A549 treated with Mapracorat at 1 μM for 4 hours (cell line): ENCODE measurements at places on chromosomes 7 and 10. TPM values are rescaled to one million over a fixed set of nuclear protein-coding genes. Genes with fewer than 3 reads are reported as not detected.

PLEKHS1 gene
- total RNA-seq: 0.04 to 0.06 TPM (median 0.05 TPM) in 3 of 5 replicates, not detected in the others

EN2 gene
- total RNA-seq: 0.54 to 1.1 TPM (median 0.86 TPM) in 5 replicates

COBL gene
- total RNA-seq: 3.8 to 5.2 TPM (median 4.2 TPM) in 5 replicates

SH2D4B gene
- 0.05 to 0.09 TPM (median 0.07 TPM) in 3 of 5 replicates, not detected in the others for total RNA-seq

TMUB1 gene
- 38.5 to 59.2 TPM (median 55.5 TPM) in 5 replicates for total RNA-seq

SFRP4 gene
- total RNA-seq: 3.2 to 5.3 TPM (median 3.7 TPM) in 5 replicates

ZNF722 gene
- total RNA-seq: not detected in 5 replicates

COL28A1 gene
- 0.45 to 0.98 TPM (median 0.65 TPM) in 5 replicates for total RNA-seq

PRKAG2 gene
- 40.9 to 50.1 TPM (median 44.5 TPM) in 5 replicates for total RNA-seq

SPAM1 gene
- not detected in 5 replicates for total RNA-seq

PON1 gene
- total RNA-seq: 0.75 to 1.6 TPM (median 1.0 TPM) in 5 replicates

CALHM3 gene
- 0.17 to 0.53 TPM (median 0.30 TPM) in 5 replicates for total RNA-seq

PRKCQ gene
- total RNA-seq: 3.3 to 4.1 TPM (median 3.6 TPM) in 5 replicates

PNLIP gene
- 0.11 to 0.12 TPM in 2 of 5 replicates, not detected in the others for total RNA-seq
